ENCODE measurements at places on chromosomes 3 and 15.

- no peak for DNase-seq
Observed at GRCh38 chr3:65078748-65079147, 390.9 kb upstream of the ADAMTS9 start.

DNA sequence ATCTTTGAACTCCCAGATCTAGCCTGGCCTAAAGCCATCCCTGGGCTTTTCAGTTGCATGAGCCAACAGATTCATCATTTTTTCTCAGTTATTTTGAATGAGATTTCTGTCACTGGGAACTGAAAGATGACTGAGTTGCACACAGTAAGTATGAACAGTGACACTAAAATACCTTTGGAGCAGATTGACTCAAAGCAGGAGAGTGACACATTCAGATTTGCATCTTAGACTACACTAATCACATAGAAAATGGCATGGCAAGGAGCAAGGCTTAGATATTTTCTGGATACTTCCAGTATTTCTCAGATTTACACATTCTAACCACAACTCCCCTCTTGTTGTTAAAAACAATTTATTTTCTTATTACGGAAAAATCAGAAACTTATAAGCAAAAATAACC is 32.8 kb downstream of the SEC62 start:
- DNase-seq = no peak

DNA sequence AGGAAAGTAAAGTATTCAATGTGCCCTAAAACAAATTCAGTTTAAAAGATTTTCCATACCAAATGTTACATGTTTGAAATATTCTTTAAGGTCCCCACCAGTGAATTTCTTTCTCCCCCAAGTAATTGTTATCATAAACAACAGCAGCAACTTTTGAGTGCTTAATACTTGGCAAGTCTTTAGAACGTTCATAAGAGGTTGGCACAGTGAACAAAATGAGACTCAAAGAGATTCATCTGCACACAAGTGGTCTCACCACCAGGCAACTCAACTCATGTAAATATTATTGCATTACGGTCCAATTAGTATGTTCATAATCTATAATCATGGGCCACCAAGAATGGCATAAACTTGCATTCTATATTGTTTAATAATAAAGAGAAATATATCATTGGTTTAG is 98.7 kb downstream of the TBL1XR1 start:
- DNase-seq = no peak

- DNase-seq = no peak
Observed at GRCh38 chr3:37189109-37189508, 14.7 kb upstream of the LRRFIP2 start.

DNA sequence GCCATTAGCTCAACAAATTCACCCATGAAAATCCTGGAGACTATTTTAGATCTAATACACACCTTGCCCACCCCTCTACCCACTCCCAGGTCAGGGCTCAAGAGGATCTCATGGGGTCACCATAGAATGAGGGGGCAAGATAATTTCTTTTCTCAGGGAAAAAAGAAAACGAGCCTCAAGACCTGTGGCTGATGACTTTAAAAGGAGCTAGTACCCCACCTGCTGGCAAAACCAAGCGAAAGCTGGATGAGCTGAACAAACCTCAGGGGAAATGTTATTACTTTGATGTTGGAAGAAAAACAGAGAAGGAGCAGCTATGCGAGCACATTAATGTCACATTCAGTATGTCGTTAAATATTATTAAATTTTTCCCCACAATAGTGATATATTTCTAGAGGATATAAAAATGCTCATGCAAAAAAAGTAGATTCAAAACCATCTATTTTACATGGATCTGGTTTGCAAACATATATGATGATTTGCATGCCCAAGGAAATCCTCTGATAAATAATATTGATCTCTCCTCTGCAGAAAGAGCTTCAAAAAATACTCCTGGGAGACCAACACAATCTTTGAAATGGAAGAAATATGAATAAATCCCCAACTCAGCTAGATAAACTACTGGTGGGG is 37.7 kb downstream of the PLD1 start:
- DNase-seq = peak; percentile 75

DNA sequence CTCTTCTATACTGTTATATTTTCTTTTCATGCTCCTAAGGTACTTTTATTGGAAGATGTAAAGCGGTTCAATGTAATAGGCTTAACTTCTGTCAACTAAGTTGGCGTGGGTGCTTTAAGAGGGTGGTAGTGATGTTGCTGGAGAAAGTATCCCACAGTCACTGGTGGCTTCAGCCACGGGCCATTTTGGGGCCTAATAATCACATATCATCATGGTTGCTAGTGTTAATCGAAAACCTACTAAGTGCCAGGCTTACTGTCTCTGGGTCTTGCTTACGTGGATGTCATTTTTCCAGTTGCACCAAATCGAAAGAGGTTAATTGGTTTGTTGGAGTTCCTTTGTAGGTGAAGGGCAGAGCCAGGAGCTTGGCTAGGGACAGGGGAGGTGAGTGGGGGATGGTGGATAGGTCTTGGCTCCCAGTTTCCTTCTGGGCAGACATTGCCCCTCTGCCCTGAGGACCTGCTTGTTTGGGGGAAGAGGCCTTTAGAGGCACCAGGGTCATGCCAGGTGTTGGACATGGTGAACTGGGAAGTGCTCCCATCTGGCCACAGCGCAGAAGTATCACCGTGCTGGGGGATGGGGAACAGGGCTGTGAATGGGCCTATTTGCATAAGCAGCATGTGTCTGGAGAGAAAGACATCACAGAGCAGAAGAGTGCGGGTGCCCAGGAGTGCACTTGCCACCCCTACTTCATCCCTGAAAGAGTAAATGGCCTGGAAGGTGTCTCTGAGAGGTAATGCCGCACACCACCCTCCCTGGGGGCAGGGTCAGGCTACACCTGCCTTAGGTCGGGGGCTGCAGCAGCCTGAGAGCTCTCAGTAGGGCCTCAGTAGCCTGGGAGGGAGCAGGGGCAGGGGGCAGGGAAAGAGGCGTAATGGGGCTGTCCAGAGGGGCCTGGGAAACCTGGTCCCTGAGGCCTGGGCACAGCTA is 62.4 kb upstream of the POLG start:
- DNase-seq = no peak

DNA sequence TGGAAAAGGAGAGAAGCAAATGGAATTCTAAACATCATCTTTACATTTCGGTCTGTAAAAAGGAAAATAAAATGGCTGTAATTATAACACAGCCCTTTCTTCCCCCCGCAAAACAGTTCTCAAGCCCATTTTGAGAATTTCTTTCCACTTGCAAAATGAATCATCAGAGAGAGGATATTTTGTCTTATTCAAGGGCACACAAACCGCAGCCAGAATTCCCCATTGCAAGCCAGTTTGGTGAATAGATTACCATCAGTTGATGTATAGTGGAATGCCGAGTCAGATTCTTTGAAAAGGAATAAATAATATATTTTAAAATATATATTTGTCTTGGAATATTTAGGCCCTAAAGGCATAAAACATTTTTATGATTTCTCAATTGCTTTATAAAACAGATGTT is 420.4 kb upstream of the SEMA6D start:
- no peak for DNase-seq

- no peak for DNase-seq
Observed at GRCh38 chr3:126529585-126530170, 5.7 kb downstream of the CHST13 start.

GRCh38 chr3:138687236-138687635 is 78.7 kb downstream of the FAIM start:
- DNase-seq = peak; percentile 36

- peak; percentile 76 for DNase-seq
Observed at GRCh38 chr3:50268703-50269451, at the start of gene SEMA3B. TSS of gene SEMA3B (plus strand) at chr3:50269147. CDS start at chr3:50269241, 94 bp downstream.

DNA sequence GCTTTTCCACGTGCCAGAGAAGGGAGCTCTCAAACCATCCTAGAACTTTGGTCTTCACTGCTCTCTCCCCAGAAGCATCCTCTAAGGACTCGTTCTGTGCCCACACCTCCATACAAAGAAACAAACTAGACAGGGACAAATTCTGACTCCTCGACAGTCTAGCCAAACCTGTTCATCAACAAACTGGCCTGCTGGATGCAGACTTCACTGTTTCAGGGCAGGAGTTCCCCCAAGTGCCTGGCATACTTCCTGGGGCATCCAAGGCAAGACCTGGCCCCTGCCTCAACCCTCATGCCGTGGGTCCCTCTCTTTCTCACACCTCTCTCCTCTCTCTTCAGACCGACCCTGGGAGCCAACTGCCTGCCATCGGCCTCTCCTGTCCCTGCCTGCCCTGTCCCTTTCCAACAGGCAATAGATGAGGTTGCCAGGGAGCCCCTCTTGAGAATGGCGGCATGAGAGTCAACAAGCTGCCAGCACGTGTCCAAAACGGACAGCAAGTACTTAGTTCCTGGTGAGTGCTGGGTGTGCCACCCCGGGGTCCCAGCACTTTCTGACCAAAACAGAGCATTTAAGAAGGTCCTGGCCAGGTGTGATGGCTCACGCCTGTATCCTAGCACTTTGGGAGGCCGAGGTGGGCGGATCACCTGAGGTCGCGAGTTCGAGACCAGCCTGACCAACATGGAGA is 79.1 kb upstream of the HES1 start:
- peak; percentile 84 for DNase-seq

DNA sequence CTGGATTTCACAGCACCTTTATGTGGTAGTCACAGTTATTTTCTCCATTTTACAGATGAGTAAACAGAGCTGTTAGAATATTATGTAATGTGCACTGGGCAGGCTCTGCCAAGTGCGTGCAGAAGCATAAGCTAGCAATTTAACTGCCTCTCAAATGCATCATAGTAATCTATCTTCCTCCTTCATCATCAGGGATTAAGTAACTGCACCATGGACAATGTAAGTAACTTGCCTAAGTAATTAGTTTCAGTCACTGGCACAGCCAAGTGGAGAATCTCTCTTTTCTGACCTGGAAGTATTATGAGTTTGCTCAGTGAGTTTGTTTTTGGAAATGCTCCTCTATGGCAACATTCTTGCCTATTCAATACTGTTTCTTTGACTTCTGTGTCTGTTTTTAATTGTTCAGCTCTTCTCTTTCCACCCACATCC is 260.5 kb downstream of the PTPRG start:
- peak; percentile 36 for DNase-seq

Measured in epithelial cell of esophagus (primary cell).